B cell (primary cell): ENCODE measurements at places on chromosomes 5 and 9. TPM values are rescaled to one million over a fixed set of nuclear protein-coding genes. Genes with fewer than 3 reads are reported as not detected.

- no peak for DNase-seq
Observed at GRCh38 chr5:666816-667498, 26.2 kb downstream of the TPPP start.

CD274 gene
- total RNA-seq: 5.2 and 7.0 TPM in 2 replicates

GRCh38 chr9:8769153-8769552, 969.6 kb upstream of the DMAC1 start:
- DNase-seq: no peak

GRCh38 chr9:79880626-79881025, 308.9 kb downstream of the TLE4 start:
- no peak for DNase-seq

DNA sequence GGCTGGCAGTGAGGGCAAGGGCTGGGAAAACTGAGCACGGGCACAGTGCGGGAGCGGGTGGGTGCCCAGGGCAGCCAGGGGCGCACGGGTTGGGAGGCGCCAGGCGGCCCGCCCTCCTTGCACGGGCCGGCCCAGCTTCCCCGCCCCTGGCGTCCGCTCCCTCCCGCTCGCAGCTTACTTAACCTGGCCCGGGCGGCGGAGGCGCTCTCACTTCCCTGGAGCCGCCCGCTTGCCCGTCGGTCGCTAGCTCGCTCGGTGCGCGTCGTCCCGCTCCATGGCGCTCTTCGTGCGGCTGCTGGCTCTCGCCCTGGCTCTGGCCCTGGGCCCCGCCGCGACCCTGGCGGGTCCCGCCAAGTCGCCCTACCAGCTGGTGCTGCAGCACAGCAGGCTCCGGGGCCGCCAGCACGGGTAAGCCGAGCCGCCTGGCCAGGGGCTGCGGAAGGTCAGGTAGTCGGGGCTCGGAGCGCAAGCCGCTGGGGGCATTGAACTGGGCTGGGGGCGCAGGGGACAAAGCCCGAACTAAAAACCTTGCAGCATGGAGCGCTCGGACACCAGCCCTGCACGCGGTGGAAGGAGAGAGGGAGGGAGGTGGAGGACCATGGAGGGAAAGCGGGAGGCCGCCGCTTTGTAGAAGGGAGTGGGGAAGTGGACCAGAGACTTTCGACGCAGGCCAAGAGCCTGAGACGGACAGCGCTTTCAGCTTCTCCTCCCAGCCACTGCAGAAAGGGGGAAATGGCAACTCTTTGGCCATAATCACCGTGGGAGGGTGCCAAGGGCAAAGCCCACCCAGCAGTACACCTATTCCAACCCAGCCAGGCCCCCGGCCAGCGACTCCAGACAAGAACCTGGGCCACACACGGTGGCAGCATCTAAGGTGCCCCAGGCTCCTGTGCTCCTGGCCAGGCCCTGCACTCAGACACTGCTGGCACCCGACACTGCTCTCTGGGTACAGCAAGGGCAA, at the start of gene TGFBI:
TGFBI (plus strand) TSS at position 207 of the 961 bp plus-strand sequence; CDS start at position 275, 68 bp downstream.
- DNase-seq: no peak

DNA sequence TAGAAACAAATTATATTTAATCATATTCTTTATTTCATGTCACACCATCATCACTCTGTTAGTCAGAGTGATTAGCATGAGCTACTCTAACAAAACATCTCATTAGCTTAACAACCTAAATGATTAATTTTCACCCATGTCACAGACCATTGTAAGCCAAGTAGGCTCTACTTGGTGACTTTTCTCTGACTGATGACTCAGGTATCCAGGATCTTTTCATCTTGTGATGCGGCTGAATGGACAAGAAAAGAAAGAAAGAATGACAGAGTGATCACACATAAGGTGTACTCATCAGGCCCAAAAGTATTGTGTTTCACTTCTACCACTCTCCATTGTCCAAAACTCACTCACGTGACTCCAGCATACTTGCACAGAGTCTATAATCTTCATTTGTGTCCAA, 299.3 kb downstream of the ANXA1 start:
- DNase-seq: no peak

GRCh38 chr9:108852079-108852478, 3.7 kb downstream of the ACTL7B start:
- DNase-seq: no peak

DNA sequence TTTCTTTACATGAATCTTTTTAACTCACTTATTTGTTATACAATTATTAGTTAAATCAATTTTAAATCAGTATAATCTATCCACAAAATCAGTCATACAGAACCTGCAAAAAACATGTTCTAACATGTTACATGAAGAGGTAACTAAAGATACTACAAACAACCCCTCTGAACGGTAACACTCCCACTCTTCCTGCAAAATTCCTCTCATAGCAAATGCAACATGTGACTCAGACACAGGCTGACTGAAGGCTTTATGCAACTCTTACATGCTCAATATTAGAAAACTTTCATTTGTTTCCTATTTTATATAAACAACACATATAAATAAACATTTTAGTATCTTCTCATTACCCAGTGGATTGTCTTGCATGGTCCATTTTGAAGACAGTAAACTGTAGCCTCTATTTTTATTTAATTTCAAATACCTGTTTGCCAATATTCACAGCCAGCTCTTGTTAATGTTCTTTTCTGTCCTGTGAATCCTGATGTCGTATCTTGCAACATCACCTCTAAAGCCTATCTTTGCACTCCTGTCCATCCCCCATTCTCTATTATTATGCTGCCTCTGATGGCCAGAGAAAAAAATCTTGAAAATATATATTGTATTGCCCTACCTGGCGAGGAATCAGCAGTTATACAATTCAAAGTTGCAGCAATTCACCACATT, 100.5 kb upstream of the CCDC152 start:
- DNase-seq: no peak

DNA sequence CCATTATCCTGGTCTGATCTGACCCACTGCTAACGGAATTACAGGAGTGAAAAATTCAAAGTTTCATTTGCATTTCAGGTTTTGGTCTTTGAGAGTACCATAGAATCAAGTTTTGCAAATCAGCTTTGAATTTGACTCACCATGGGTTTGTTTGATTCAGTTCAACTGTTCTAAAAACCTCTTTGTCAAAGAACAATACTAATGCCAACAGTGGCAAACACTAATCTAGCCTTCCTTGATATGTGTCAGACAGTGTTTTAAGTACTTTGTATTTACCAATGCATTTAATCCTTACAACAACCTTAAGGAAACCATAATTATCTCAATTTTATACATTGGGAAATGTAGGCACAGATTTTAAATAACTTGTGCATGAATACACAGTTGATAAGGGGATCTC, 10.1 kb upstream of the FSD1L start:
- DNase-seq: no peak

LCN10 gene
- total RNA-seq: 70.7 and 76.3 TPM in 2 replicates

SLCO6A1 gene
- total RNA-seq: not detected in 2 replicates

FAM221B gene
- not detected in 2 replicates for total RNA-seq

CCL19 gene
- not detected in 2 replicates for total RNA-seq

GRCh38 chr5:127702926-127703561, at the start of gene CCDC192:
CCDC192 (plus strand) TSS chr5:127703391; CDS start chr5:127703446, 55 bp downstream.
- no peak for DNase-seq

DNA sequence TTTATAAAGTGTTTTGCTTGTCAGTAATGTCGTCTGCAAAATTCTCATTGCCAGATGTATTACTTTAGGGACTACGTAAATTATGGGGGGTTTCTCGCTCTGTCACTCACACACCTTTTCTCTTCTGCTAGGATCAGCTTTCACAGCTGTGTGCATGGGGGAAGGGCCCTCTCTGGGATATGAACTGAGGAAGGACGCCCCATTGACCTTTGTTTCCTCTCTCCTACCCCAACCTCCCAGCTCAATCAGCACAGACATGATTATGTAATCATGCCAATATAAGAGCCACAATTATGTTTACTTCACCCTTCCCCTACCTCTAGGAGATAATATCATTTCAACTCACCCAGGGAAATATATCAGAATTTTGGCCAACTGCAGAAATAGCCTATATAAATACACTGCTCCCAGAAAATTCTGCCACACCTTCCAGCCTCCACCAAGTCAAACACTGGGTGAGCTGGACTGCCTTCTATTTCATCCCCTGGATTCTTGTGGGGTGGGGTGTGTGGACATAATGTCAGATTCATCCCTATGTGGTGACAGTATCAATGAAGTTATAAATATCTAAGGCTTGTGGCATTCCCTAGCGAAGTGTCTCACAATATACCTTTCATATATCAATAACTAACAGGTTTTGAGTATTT, 12.6 kb upstream of the SEMA5A start:
- DNase-seq: no peak

SNX30 gene
- total RNA-seq: 18.8 and 20.6 TPM in 2 replicates
